ENCODE measurements at places on chromosomes 7 and 10.

DNA sequence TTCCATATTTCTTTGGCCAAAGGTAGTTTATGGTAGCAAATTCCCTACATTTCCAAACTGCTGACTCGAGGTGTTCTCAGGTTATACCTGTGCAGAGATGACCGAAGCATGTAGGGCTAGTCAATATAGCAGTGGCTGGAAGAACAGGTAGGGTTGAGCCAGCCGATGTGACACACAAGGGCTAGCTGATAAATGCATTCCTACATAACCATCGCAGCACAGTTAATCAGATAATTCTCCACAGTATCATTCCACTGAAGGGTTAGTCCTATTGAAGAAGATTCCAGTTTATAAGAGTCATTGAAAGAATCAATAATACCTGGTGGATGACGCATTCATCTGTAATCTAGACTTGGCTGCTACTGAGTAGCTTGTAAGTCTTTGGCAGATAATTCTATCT is 220.0 kb downstream of the KIF20B start:
- H3K27ac ChIP-seq: no peak overlapping the region
- H3K4me1 ChIP-seq: peaks cover 9% of the 10 kb centered on the region
- no peaks in the 10 kb centered on the region for H3K36me3 ChIP-seq
- H3K4me3 ChIP-seq: no peak overlapping the region
- DNase-seq: no peak

- no peak for DNase-seq
- peaks cover 11% of the 10 kb centered on the region for H3K4me1 ChIP-seq
- no peaks in the 10 kb centered on the region for H3K27me3 ChIP-seq
Observed at GRCh38 chr7:129604713-129605437, 6.6 kb upstream of the NRF1 start.

- H3K27me3 ChIP-seq: no peaks in the 10 kb centered on the region
- peaks cover 40% of the 10 kb centered on the region for H3K4me1 ChIP-seq
- peak overlapping the region; percentile 91 for H3K27ac ChIP-seq
- H3K4me3 ChIP-seq: peak overlapping the region; percentile 91
- H3K36me3 ChIP-seq: peaks cover 32% of the 10 kb centered on the region
Observed at GRCh38 chr7:99559175-99559915, 903 bp downstream of the ZNF655 start.

DNA sequence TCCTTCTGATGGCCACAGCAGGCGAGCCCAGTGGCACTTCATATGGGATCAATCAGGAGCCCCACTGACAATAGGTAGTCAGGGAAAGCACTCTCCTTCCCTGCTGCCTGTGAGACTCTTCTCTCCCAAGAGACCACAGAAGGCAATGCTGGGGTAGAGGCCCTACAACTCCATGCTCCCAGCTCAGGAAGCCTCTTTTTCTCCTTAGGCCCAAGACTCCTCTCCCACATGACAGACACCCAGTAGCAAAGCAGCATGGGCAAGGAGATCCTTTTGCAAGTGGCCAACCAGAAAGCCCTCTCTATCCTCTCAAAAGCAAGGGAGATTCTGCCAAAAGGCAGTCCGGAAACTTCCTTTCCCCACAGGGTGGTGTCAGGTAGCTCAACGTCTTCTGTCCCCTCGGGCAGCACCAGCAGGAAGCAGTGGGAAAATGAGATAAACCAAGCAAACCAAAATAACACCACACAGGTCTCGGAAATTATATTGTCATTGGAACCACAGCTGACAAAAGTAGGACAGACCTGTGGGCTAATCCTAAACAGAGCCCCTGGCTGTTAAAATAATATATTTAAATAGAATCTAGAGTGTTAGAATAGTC is 172.7 kb upstream of the GDF10 start:
- peaks cover 3% of the 10 kb centered on the region for H3K27me3 ChIP-seq
- no peaks in the 10 kb centered on the region for H3K4me1 ChIP-seq
- DNase-seq: no peak
- H3K4me3 ChIP-seq: no peak overlapping the region
- no peak overlapping the region for H3K27ac ChIP-seq
- H3K36me3 ChIP-seq: no peaks in the 10 kb centered on the region

GRCh38 chr7:117308891-117309290 is 14.0 kb downstream of the WNT2 start:
- H3K27me3 ChIP-seq: peaks cover 3% of the 10 kb centered on the region
- H3K27ac ChIP-seq: no peak overlapping the region
- H3K4me3 ChIP-seq: no peak overlapping the region
- H3K36me3 ChIP-seq: no peaks in the 10 kb centered on the region

- H3K27me3 ChIP-seq: peaks cover 11% of the 10 kb centered on the region
- H3K4me1 ChIP-seq: peaks cover 5% of the 10 kb centered on the region
- no peaks in the 10 kb centered on the region for H3K36me3 ChIP-seq
- no peak for DNase-seq
- H3K27ac ChIP-seq: no peak overlapping the region
Observed at GRCh38 chr10:117221156-117221711, 19.7 kb upstream of the SLC18A2 start.

DNA sequence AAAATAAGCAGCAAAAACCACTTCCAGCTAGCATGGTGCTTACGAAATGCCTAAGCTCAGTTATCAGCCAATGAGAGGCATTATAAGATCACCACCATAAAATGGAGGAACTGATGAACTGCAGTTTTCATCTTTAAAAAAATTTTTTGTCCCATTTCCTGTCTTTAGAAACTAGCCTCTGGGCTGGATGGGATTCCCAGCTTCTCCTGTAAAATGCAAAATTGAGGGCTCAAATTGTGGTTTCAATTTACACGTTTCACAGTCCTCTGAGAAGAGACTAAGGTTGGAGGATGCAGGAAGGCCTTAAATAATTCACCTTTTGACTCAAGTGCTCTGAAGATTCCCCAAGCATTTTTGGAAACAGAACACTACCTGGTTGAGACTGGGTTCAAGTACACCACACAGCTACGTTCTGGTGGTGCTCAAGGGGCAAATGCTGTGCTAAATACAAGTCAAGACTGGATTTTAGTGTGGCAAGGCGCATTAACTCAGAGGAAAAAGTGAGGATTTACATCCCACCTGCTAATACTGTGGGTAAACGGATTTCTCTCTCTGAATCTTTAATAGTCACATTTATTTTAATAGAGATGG is 951 bp downstream of the ZNF25 start:
- H3K27ac ChIP-seq: peak overlapping the region; percentile 90
- H3K4me3 ChIP-seq: peak overlapping the region; percentile 84
- no peaks in the 10 kb centered on the region for H3K27me3 ChIP-seq
- peaks cover 11% of the 10 kb centered on the region for H3K4me1 ChIP-seq

- H3K4me3 ChIP-seq: no peak overlapping the region
- H3K27me3 ChIP-seq: no peaks in the 10 kb centered on the region
- no peaks in the 10 kb centered on the region for H3K4me1 ChIP-seq
- H3K36me3 ChIP-seq: no peaks in the 10 kb centered on the region
- H3K27ac ChIP-seq: no peak overlapping the region
- no peak for DNase-seq
Observed at GRCh38 chr7:54394834-54395233, 147.3 kb upstream of the VSTM2A start.

All from osteoblast (primary cell).